ENCODE measurements at places on chromosomes 5 and 9.

DNA sequence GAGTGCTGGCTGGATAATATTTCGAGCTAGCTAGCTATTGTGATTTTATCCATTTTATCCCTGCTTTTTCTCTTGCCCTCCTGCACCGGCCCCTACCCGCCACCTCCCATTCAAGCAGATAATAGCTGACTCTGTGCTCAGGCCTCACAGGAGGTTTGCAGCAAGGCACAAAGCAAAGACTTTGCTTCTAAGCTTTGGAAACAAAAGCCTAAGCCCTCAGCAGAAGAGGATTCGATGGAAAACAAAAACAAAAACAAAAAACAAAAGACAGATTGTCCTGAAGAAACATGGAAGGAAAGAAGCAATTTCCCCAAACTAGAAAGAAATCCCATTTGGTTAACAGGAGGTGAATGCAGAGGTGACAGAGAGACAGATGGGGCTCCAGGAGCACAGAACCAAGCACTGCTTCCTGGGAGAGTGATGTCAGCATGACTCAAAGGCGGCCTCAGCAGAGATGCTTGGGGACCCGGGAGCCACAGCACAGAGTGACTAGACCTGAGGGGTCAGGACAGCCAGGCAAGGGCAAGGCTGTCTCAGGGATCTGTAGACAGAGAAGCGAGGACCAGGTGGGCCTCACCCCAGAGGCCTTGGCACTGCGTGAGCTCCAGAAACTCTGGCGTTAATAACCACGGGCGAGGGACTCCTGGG is 28.4 kb downstream of the MTX3 start:
- no peak for DNase-seq

DNA sequence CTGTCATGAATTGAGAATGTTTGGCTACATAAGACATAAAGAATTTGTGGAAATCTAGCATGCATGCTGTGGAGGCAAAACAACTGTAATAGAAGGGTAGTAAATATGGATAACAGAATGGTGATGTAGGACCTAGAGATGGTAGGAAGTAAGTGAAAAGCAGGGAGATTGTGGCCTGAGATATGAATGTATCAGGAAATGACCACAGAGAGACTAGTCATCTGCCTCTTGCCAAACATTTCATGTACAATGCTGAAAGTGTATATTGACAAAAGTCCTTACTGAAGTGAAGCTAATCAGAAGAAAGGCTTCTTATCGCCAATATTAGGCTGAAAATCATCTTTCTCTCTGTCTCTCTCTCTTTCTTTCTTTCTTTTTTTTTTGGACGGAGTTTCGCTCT is 873.1 kb upstream of the CTNND2 start:
- no peak for DNase-seq

- DNase-seq, result no peak
Observed at GRCh38 chr5:2280318-2280717, 397.6 kb upstream of the IRX4 start.

- DNase-seq, result no peak
Observed at GRCh38 chr5:81817086-81817485, 66.2 kb upstream of the SSBP2 start.

DNA sequence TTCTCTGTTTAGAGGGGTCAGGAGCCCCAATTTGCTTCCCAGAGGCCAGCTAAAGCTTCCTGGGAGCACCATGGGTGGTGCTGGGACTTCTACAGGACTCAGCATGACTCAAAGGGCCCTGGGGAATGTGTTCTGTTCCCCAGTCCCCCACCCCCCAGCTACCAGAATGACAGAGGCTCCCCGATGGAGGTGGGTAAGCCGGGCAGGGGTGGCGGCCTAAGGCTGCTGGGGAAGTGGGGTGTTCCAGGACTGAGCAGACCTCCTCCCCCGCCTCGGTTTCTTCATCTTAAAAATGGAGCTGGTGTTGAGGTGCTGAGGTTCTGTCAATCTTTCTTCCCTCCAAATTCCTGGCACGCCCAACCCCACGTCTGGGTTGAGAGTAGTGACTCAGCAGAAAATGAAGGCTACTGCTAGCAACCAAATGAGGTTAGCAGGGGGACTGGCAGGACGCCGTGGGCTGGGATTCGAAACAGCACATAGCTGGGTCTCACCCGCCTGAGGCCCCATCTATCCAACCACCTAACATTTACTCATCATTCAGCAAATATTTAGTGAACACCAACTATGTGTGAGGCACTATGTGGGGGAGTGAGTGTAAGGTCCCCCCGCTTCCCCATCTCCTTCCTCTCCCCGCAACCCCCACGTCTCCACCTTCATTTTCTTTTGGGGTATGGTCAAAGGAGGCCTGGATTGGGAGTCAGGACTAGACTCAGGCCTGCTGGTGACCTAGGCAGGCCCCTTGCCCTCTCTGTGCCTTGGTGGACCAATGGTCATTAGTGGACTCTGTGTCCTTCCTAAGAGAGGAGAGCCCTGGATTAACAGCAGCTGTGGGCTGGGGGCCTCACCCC is 50.2 kb downstream of the C9orf50 start:
- DNase-seq, result no peak

DNA sequence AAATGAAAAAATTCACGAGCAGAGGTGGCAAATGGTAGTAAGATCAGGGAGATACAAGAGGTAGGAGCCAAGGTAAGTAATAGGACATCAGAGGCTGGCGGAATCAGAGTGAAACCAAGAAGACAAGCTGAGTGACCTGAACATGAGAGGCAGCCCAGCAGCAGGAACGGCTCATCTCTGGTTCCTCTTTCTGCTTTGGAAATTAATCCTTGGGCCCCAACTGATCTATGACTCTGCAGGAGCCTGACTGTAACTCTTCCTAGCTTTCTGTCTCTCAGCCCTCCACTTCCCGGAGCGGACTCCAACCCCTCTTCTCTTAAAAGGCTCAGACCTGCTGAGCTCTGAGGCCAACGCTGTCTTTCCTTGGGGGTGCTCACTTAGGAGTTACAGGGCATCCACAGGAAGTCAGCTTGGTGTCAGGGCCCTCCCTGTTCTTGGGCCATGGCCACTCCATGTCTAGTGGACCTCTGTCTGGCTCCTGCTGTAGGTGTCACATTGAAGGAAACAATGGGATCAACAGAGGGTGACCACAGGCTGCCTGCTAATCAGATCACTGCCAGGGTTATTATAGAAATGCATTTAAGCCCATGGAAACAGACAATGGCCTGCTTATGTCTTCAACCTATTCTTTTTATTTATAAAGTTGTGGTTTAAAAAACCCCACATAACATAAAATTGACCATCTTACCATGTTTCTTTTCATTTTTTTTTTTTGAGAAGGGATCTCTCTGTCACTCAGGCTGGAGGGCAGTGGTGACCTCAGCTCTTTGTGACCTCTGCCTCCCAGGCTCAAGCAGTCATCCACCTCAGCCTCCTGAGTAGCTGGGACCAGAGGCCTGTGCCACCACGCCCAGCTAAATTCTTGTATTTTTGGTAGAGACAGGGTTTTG is 22.5 kb upstream of the SHB start:
- DNase-seq, result peak; percentile 32

DNA sequence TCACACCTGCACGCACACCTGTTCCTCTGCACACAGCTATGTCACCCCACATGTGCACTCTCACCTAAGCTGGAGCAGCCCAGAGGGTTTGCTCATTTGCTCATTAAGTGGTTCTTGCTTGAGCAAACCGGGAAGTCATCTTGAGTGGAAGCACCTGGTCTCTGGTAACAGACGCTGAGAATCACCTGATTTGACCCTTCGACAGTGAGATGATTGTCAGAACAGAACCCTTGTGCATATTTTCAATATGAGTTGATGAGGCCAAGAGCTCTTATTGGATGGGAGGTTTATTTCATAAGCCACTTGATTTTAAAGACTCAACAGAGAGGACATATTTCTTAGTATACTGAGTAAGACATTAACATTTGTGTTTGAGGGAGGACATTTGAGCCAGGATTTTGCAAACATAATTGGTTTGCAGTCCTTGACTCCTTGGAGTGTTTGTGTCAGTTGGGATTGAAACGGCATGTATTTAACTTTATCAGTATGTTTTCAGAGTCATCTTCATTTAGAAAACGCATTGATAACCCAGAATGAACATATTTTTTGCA is 22.1 kb upstream of the LPCAT1 start:
- DNase-seq, result no peak

GRCh38 chr9:21455320-21455719 is 15.1 kb downstream of the IFNA1 start:
- DNase-seq, result no peak

DNA sequence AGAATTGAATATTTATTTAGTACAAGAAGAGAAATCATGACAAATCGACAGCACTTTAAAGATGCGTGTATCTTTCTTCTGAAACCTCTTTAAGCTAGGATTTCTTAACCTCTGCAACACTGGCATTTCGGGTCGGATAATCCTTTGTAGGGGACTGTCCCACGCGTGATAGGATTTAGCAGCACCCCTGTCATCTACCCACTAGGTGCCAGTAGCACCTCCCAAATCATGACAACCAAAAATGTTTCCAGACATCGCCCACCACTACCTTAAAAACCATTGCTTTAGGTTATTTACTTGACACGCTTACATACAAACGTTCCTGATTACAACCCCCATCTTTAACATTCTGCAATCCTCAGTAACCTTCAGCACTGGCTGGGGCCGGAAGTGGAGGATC is 223.1 kb downstream of the TRIM32 start:
- DNase-seq, result no peak

DNA sequence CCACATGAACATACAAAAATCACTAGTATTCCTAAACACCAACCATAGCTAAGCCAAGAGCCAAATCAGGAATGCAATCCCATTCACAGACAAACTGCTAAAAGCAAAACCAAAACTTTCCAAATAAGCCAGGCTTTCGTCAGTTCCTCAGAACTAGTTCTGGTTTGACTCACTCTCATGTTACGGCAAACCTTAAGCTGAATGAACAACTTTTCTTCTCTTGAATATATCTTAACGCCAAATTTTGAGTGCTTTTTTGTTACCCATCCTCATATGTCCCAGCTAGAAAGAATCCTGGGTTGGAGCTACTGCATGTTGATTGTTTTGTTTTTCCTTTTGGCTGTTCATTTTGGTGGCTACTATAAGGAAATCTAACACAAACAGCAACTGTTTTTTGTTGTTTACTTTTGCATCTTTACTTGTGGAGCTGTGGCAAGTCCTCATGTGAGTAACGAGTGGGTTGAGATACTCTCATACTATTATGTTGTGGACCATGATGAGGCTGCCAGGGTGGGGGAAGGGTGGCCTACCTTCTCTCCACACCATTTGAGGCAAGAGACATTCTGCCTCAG is at the start of gene PDCD1LG2:
PDCD1LG2 (plus strand) TSS at position 172 of the 572 bp plus-strand sequence. CDS start 12,016 bp downstream, outside the sequence.
- no peak for DNase-seq

GRCh38 chr9:133939171-133939785 is 52.8 kb downstream of the VAV2 start:
- DNase-seq, result peak; percentile 54

GRCh38 chr5:64766941-64767340 is 1.6 kb downstream of the SREK1IP1 start:
- DNase-seq, result no peak
